ENCODE measurements at places on chromosomes 1 and 21.

DNA sequence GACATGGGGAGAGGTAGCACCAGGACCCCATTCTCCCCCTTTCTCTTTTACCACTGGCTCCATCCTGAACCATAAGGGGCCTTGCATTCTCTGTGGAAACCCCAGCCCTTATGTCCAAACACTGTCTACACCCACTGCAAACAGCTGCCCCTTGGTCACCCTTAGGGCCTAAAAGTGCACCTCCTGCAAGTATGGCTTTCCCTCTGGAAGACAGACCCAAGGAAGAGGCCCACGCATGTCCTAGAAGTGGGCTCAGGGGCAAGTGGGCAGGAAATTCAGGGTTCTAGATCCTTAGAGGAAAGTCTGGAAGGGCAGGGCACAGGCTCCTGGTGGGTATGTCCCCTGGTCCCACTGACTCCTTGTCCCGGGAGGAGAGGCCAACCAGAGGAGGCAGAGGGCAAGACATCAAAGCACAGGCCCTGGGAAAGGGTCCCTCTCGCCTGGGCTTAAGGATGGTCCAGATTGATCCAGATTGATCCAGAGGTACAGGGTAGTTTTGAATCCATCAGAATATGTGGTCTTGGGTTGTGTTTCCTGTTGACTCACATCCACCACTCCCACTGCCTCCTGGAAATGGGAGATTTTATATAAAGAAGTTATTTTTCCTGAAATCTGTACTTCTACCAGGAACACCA lies 150.9 kb downstream of the GRIK3 start:
- DNase-seq = peak; percentile 7

DNA sequence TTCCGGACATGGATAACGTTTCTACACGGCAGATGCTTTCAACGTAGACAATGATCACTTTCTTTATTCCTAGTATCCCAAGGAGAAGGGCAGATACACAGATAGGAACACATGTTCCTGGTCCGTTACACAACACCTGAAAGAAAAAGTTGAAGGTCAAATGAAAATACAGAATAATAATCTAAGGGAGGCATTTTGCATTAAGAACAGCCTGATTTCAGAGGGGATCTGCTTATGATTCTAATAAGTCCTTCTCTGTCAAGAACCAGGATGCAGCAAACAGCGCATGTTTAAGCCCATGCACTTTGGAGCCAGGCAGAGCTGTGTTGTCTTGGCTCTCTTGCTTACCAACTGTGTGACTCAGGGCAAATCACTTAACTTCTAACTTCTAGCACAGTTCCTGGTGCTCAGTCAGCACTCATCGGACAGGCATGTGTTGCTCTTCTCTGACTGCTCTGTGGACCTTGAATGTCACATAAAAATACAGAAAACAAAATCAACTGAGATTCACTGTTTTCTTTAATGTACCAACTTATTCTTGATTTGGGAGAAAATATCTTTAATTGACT lies 56.3 kb upstream of the CNN3 start:
- no peak for DNase-seq

DNA sequence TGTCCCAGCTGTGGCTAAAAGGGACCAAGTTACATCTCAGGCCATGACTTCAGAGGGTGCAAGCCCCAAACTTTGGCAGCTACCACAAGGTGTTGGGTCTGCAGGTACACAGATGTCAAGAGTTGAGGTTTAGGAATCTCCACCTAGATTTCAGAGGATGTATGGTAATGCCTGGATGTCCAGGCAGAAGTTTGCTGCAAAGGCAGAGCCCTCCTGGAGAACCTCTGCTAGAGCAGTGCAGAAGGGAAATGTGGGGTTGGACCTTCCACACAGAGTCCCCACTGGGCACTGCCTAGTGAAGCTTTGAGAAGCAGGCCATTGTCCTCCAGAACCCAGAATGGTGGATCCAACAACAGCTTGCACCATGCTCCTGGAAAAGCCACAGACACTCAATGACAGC lies 10.1 kb upstream of the PHGDH start:
- no peak for DNase-seq

DNA sequence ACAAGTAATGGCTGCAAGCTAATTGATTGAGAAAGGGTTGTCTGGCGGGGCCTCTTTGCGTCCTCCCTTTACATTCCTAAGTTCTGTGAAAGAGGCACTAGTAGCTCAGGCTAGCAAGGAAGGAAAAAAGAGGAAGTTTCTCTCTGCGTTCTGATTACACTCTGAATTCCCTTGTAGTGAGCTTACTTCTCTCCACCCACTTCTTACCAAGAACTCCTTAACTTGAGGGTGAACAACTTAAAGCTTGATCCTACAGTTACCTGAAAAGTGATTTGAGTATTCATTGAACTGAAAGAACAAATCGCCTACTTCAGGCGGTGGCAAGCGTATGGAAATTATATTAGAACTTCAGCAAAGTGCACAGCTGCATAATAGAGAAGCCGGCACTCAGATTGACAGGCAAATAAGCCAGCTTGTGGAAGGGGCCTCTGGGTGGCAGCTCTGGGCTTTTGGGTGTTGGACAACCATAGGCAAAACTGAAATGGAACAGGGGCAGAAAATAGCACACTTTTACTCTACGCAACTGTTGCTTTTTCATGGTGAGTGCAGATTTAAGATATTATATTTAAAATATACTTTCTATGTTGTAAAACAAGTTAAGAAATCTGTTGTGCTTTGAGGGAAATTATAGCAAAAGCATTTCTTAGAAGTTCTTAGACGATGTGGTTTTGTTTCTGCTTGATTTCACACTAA lies 464.5 kb downstream of the USP25 start:
- peak; percentile 24 for DNase-seq

DNA sequence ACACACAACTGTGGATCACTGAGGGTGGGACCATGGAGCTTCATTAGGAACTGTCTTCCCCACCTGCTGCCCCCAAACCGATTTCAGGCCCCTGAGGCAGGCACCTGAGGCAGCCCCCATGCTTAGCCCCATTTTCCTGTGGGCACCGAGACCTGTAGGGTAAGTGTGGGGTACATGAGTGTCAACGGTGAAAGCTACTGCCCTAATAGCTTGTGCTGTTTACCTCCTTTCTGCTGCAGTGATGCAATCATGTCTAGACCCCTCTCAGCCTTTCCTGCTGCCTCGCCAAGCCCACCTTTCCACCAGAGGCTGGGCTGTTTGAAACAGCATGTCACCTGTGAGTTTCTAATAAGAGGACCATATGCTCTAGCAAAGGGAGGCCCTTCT lies 53.0 kb downstream of the NFASC start:
- no peak for DNase-seq

DNA sequence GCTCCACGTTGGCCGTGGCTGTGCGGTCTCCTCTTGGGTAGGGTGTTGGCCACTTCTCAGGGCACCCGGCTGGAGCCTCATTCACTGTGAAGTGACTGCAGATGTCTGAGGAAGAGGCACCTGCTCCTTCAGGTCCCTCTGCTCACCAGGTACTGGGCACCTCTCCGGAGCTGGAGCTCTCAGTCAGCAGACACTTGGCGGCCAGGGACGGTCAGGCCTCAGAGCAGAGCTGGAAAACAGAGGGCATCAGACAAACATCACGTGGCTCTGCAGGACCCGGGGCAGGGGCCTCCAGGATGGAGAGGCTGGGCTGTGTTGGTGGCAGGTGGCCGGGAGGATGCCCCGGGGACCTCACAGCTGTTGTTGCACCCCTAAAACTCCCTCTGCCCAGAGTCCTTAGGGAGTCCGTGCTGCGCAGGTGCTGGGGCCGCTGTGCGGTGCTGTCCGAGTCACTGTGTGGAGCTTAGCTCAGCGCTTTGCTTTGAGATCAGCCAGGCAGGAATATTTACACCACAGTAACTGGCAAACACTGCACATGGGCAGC lies 59.7 kb downstream of the SLX9 start:
- DNase-seq = no peak

GRCh38 chr1:28296401-28297261 lies 32.2 kb upstream of the MED18 start:
- DNase-seq = peak; percentile 41

- DNase-seq = no peak
Observed at GRCh38 chr21:31537872-31538576, 121.5 kb upstream of the SOD1 start.

DNA sequence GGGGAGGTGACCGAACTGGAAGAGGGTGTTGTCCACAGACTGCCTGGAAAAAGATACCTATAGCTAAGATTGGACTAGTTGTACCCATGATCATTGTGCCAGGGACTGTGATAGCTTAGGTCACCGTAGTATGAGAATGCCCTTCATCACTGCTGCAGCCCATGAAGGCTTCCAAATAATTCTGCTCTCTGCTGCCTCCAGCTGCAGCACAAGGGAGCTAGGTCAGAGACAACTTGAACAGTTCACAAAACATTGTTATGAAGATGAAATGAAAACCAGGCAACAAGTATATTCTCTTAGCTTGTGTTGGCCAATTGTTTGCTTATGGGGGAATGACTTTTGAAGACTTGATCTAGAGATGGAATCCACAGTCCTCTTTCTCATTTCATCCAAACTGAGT lies 246.7 kb downstream of the MRPL39 start:
- DNase-seq = no peak

DNA sequence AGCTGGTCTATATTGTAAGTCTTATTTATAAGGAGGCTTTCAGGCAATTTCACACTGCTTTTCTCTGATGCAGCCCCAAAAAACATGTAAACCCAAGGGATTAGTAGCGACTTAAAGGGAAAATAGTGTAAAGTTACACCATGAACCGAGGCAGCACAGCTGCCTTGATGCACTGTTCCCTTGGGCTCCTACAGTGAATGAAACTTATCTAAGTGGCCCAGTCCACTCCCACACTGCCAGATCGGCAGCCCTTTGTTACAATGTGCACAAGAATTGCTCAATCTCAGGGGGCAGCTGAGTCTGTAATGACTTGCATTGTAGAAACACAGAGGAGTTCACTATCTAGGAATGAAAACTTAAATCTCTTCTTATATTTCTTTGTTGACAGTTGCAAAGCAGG lies 120.8 kb upstream of the ADGRL2 start:
- no peak for DNase-seq

- peak; percentile 31 for DNase-seq
Observed at GRCh38 chr1:245258271-245258920, 103.6 kb downstream of the KIF26B start.

- no peak for DNase-seq
Observed at GRCh38 chr21:40176724-40177123, 309.5 kb downstream of the PCP4 start.

GRCh38 chr1:232844791-232845190 lies 39.6 kb downstream of the MAP10 start:
- no peak for DNase-seq

GRCh38 chr21:33954395-33954794 lies 38.8 kb upstream of the ATP5PO start:
- no peak for DNase-seq

- DNase-seq = peak; percentile 35
Observed at GRCh38 chr1:244231572-244232315, 180.7 kb downstream of the ZBTB18 start.

- DNase-seq = no peak
Observed at GRCh38 chr1:111878649-111879048, 110.8 kb downstream of the KCND3 start.

DNA sequence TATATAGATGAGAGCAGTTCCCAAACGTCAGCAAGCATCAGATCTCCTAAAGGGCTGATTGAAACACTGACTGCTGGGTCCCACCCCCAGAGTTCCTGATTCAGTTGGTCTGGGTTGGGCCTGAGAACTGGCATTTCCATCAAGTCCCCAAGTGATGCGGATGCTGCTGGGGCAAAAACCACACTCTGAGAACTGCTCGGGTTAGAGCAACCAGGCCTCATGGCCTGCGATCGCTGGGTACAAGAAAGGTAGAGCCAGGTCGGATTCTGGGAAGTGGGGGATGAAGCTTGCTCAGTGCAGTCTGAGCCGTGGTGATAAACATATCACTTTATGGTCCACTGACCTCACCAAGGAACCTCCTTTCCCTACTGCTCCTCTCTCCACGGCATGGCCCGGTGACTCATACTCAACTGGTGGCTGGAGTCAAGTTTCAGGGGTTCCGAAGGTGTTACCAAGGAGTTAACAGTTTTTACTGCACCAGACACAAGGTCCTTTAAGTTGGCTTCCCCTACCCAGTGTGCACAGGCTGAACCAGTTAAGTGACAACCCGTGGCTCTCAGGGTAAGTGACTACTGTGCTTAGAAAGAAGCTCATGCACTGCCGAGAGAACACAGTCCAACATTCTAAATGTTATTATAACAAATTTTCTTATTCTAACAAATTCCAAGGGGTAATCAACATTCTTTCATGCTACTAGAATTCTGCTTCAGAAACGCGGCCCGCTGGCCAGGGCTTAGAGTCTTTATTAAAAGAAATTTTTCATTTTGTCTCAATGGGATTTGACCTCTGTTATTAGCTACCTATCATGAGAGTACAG lies 153.5 kb downstream of the TGFBR3 start:
- no peak for DNase-seq

DNA sequence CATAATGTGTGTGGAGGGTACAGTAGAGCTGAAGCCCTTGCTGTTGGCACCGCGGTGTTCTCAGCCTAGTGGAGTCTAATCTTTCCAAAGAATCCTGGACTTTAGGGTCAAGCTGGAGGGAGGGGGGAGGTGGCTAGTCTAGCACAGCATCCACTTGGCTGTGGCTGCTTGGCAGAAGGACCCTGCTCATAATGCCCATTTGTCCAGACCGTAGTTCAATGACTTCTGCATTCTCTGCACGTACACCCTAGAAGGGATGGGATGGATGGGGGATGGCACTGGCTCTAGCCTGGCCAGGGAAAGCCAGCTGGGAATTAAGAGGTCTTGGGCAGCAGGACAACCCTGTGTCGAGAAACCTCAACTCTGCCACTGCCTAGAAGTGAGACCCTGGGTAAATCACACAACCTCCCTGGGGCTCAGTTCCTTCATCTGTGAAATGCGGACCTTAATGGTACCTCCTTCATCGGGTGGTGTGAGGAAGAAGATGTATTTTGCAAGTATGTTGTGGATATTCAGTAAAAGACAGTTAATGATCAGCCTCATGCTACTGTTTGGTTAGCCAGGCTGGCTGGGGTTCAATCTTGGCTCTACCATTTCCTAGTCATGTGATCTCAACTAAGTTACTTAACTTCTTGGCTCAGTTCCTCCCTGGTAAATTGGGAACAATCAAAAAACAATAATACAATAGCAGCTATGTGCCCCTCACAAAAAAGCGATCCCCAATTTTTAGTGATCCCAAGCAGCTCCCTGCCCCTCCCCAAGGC lies 27.2 kb upstream of the CLIC4 start:
- no peak for DNase-seq

GRCh38 chr1:105087506-105087905 lies 1337.8 kb downstream of the AMY1C start:
- DNase-seq = no peak

DNA sequence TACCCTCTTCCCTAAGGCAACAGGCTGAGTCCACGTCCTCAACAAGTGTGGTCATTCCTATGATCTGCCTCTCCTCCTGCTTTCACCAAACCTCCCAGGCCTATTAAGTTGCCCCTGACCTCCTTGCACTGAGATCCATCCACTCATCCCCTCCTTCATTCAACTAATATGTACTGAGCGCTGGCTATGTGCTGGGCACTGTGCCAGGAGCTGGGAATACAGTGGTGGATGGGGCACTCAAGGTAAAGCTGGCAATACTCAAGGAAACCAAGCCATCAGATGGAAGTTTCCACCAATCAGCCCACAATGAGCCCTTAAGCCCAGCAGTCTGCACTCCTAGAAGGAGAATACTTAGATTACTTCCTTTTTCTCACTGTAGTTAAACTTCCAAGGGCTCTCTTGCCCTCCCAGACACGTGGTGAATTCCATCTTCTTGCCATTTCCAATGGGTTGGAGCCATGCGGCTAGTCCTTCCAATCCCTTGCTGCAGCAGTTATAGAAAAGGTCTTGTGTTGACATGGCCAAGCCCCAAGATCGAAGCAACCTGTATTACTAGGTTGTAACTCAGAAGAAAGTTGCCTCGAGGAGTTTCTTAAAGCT lies 279.9 kb upstream of the RUNX1 start:
- no peak for DNase-seq
